ENCODE measurements at places on chromosomes 3 and 15.

DNA sequence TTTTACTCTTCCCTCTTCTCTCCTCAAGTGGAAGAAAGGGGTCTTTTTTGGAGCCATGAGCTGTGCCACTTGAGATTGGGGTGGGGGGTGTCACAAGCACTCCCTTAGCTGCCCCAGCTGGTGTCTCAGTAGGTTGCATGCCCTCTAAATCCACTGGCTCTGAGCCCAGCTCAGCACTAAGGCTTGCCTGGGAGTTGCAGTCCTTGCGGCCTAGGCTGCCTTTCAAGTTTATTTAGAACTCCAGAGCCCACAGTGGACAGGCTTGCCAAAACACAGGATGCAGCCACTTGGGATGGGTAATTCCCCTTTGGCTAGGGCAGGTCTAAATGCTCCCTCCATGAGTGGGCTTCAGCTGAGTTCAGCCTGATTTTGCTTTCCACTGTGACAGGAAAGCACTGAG is 24.7 kb downstream of the C3orf20 start:
- no peak for DNase-seq

- DNase-seq, result no peak
Measured at GRCh38 chr3:49244581-49245205, 32.3 kb downstream of the C3orf62 start.

GRCh38 chr3:142723968-142724681 is at the start of gene TRPC1:
TSS of gene TRPC1 (plus strand) at chr3:142724034. CDS start at chr3:142724560, 526 bp downstream.
- DNase-seq, result peak; percentile 76

GRCh38 chr15:69357773-69358771 is 56.1 kb upstream of the KIF23 start:
- DNase-seq, result no peak

DNA sequence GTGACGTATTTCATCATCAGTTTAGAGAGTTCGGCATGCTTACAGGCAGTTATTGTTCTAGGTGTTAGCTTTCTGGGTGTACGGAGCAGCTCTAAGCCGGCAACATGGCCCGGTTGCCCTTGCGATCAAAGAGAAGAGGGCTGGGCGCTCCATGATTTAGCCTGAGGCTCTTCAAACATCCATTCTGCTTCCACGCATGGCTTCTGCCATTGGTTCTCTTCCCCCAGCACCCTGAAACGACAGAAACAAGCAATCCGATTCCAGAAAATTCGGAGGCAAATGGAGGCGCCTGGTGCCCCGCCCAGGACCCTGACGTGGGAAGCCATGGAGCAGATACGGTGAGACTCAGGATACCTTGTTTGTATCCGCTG is 574 bp downstream of the NGRN start:
- peak; percentile 40 for DNase-seq

GRCh38 chr15:86935841-86936240 is 856.2 kb downstream of the AGBL1 start:
- no peak for DNase-seq

DNA sequence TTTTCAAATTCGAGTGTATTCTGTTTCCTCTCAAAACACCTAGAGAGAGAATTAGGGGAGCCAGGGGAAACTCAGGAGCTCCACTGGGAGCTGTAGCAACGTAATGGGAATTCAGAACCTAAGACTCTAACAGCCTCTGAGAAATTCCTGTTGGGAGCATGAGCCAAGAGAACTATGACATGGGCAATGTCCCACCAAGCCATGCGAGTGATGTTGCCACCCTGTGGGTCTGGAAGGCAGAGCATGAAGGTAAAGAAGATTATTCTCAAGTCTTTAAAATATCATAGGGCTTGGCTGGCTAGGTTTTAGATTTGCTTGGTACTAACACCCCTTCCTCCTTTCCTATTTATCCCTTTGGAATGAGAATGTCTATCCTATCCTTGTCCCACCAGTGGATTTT is 392.6 kb upstream of the ADAMTS9 start:
- no peak for DNase-seq

GRCh38 chr15:71414853-71415252 is 299.6 kb downstream of the THSD4 start:
- no peak for DNase-seq

DNA sequence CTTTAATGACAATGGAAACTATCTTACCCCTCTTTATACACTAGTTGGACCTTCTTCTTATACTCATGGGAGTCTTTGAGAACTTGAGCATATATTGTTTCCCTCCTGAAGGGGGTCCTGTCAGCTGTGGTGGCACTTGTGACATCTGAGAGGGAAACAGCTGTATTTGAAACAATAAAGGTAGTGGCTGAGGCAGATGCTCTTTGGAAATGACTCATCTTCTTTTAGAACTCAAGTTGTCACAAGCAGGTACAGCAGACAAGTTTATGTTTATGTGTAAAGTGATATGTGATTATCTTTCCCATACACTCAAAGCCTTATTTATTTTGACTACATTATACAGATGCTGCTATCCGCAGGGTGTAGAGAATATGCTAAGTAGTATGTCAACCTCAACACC is 220.0 kb upstream of the GRM7 start:
- DNase-seq, result no peak

DNA sequence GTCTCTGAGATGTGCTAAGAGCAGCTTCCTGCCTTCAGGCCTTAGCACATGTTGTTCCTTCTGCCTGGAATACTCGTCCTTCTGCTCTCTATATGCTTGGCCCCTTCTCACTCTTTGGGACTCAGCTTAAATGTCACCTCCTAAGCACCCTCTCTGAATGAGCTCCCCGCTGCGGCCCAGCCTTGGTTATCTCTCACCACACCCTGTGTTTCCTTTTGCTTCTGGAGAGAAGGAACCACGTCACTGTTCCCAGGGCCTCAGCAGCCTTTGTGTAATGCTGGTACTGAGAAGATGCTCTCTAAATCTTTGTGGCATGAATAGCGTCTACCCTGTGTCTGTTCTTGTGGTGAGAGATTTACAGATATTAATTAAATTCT is 2.2 kb downstream of the FAH start:
- no peak for DNase-seq

All from activated naive CD4-positive, alpha-beta T cell (primary cell).